ENCODE measurements at places on chromosomes 12 and 14.

DNA sequence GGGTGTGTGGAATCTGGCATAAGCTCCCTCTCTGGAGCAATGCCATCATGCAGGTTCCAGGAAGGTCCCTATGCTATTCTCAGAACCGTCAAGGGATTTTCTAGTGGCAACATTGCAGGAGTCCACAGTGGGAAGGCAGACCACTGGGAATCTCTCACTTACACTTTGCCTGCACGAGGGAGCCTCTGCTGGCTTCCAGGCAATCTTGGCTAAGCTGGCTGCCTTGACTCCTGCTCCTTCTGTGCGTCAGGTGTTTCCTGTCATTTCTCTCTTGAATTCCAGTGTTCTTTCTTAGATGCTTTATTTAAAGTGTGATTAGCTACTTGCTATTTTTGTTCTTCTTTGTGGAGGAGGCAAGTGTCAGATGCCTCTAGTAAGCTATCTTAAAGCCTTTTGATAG, 414.0 kb upstream of the ATP2B1 start:
- DNase-seq: no peak

- DNase-seq: no peak
Measured at GRCh38 chr14:39267608-39268005, 33.9 kb downstream of the MIA2 start.

- DNase-seq: no peak
Measured at GRCh38 chr14:23181946-23182345, 1.5 kb downstream of the SLC7A8 start.

GRCh38 chr14:71022012-71022869, 115.0 kb downstream of the PCNX1 start:
- no peak for DNase-seq

DNA sequence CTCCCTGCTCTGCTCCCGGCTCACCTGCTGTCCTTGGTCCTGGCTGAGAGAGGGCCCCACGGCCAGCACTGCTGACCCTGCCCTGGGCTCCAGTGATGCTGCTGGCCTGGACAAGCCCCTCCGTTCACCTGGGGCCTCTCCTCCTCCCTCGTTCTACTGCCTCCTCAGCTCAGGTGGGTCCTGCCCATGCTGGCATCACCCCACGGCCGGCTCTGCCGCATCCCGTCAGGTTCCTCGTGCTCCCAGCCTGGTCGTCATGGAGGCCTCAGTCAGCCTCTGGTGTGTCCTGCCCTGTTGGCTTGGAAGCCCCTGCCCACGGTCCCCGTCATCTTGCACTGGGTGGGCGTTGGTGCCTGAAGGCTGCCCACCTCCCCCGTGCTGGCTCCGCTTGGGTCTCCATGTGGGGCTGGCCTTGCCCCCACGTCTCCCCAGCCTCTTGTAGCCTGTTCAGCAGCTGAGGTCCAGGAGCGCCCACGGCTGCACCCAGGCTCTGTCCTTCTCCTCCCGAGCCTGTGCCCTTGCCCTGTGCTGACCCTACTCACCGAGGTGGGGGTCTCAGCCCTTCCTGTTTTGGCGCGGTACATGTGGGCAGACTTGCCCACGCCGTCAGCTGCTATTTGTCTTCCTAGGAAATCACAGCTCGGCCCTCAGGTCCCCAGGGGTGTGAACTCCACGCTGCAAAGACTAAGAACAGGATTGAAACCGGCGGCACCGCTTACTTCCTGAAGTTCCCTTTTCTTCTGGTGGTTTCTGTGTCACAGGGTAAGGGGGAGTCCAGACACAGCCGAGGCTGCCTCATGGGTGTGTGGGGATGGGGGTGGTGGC, 121.6 kb downstream of the TMEM121 start:
- no peak for DNase-seq

DNA sequence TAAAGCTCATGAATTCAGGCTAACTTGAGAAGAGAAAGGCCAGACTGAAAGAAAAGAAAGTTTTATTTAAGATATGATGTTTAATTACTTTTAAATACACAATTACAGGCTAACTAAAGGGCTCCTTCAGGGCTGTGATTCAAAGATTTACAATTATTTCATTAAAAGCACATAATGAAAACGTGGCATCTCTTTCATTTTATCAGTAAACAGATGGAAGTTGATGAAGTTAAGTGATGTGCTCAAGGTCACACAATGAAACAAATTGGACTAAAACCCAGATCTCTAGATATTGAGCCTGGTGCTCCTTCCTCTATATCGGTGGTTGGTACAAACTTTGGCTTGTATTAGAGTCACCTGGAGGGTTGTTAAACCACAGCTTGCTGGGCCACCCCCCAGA, 13.5 kb upstream of the NFKBIA start:
- no peak for DNase-seq

DNA sequence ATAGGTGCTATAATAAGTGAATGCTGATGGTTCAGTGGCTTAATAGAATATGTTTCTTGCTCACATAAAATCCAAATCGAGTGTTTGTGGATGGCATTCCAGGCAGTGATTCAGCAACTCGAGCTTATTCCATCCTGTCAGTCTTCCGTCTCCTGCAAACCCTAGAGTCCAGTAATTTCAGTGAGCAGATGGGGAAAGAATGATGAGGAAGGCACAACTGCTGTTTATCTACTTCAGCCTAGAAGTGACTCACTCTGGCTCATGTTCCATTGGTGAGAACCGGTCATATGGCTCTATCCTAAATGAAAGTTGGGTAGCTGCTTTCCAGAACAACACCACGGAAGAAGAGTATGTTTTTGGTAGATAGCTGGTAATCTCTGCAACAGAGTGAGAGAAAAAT, 421.8 kb upstream of the PDE3A start:
- no peak for DNase-seq

GRCh38 chr12:6925540-6926279, 2.0 kb upstream of the ATN1 start:
- no peak for DNase-seq

DNA sequence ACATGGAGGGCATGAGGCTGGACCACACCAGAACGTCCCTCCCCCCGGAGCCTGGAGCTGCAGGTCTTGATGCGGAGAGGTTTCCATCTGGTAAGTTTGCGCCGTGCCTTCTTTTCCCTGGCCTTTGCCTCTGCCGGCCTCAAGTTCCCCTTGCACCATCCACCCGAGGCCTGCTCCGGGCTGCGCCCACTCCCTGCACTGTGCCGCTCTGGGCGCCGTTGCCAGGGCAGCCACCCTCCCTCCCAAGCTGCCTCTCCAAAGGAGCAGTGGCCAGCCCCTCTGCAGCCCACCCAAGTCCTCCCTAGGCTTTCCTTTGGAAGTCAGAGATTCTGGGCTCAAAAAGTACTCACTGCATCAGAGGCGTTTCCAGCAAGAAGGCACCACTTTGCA, 46.2 kb upstream of the MEG3 start:
- no peak for DNase-seq

GRCh38 chr14:104574536-104574935, 5.0 kb upstream of the C14orf180 start:
- DNase-seq: no peak

GRCh38 chr14:97353102-97353501, 555.9 kb downstream of the VRK1 start:
- DNase-seq: no peak

- DNase-seq: no peak
Measured at GRCh38 chr12:26195641-26196420, 458 bp downstream of the SSPN start.

- no peak for DNase-seq
Measured at GRCh38 chr14:89379891-89380820, 36.9 kb downstream of the FOXN3 start.

GRCh38 chr14:73381380-73382013, 76.8 kb downstream of the NUMB start:
- no peak for DNase-seq

DNA sequence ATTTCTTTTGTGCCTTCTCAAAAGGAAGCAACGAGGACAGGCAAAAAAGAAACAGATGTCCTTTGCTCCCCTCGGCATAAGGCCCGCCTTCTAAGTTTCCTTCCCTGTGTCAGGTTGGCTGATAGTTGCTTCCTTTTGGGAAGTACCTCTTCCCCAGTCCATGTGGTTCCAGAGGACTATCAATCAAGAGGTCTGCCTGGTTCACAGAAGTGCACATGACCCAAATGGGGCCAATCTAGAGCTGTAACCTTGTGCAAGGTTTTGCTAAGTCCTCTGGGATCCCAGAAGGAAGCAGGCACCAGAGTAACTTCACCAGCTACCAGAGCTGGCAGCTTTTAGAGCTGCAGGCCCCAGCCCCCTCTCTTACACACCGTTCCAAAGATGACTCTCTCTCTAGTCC, 42.6 kb downstream of the TMEM63C start:
- DNase-seq: no peak

- DNase-seq: peak; percentile 62
Measured at GRCh38 chr14:51846631-51847488, 13.6 kb upstream of the GNG2 start.

DNA sequence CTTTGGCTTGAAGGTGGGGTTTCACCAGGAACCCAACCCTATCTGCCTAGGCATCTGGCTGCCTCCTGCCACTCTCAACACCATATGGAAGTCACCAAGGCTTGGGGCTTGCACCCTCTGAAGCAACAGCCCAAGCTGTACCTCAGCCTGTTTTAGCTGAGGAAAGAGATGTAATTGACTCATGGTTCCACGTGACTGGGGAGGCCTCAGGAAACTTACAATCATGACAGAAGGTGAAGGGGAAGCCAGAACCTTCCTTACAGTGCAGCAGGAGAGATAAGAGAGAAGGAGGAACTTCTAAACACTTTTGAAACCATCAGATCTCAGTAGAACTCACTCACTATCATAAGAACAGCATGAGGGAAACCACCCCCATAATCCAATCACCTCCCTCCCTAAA, 26.9 kb downstream of the GLIPR1L1 start:
- DNase-seq: no peak

DNA sequence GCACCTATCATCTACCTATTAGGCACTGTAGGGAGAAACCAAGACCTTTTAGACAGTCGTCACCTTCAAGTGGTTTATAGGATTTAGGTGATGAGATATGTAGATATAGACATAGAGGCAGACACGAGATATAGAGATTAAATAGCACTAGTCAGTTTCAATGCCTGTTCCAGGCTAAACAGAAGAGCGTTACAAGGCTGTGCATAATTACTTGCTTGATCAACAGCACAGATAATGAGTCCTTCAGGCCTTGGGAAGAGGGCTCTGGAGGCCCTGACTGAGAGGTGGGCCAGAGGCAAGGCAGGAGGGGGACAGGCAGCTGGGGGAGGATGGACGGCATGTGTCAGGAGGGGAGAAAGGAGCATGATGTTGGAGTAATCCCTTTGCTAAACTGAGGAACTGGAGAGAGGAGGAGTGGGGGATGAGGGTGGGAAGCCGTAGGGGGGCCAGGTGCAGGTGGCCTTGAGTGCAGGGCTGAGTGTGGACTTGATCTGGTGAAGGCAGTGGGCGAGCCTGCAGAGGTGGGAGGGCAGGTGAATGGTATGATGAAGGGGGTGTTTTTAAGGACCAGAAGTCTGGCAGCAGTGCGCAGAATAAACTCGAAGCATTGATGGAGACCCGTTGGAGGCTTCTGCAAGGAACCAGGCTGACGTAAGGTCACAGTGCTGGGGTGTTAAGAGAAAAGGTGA, 43.9 kb upstream of the ATP23 start:
- DNase-seq: no peak

DNA sequence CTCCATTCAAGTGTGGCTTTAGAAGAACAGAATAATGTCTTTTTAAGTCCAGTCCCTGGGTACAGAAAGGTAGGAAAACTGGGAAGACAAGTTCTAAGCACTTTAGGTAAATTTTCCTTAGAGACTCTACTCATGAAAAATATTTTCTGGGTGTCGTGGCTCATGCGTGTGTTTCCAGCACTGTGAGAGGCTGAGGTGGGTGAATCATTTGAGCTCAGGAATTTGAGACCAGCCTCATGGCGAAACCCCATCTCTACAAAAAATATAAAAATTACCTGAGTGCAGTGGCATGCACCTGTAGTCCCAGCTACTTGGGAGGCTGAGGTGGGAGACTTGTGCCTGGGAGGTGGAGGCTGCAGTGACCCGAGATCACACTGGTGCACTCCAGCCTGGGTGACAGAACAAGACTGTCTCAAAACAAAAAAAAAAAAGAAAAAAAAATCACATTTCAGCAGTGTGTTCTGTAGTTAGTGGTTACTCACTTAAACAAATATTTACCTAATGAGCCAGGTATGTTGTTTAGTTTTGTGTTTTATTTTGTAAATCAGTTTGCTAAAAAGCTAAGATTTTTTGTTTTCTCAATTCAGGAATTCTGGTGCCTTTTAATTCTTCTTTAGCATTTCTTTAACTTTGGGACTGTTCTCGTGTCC, 52.3 kb upstream of the RD3L start:
- DNase-seq: no peak

GRCh38 chr12:94717108-94717507, 66.8 kb upstream of the TMCC3 start:
- no peak for DNase-seq

DNA sequence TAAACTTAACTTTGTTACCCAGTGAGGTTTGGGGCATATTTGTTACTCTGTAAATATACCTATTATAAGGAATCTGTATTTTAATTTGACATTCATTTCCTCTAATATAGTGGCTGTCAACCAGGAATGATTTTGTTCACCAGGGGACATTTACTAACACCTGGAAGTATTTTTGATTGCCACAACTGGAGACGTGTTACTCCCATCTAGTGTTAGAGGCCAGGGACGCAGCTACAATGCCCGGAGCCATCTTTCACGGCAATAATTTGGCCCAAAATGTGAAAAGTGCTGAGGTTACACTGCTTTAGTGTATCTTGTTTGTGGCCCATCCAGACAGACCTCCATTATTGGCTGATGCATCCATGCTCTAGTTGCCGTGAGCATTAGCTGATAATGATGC, 881.3 kb upstream of the ATXN7L3B start:
- no peak for DNase-seq

- no peak for DNase-seq
Measured at GRCh38 chr12:114562654-114563053, 121.3 kb downstream of the TBX3 start.

DNA sequence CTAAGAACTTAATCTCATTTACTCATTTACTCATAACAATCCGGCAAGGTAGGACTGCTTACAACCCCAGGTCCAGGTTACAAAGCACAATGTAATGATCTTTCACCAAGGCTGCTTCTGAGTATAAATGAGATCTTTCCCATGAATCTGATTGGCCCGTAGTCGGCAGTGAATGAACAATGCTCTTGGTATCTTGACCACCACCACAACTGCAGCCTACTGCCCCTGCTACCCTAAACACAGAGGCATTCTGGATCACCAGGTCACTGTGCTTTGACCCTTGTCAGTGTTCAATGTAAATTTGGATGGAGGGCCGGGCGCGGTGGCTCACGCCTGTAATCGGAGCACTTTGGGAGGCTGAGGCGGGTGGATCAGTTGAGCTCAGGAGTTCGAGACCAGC, 15.9 kb downstream of the FAM181A start:
- DNase-seq: no peak

Measured in activated CD4-positive, CD25-positive, alpha-beta regulatory T cell (primary cell).